ENCODE measurements at places on chromosomes 2 and 18.

DNA sequence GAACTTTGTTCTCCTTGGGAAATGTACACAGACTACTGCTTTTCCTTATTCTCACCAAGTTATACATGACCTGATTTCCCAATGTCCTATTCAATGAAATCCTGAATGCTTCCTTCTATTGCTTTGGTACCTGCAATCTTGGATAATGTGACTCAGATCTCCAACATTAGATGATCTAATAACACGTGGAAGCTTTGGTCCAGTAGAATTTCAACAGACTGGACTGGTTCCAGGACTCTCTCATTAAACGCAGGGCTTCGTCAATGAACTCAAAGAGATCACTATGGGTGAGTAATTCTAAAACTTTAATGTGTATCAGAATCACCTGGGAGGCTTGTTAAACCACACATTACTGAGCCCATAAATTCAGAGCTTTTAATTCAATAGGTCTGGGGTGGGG, 413.6 kb upstream of the KCNH7 start:
- DNase-seq: no peak

- DNase-seq: no peak
These were observed 13.8 kb downstream of the PDIA6 start for GRCh38 chr2:10798783-10799182.

DNA sequence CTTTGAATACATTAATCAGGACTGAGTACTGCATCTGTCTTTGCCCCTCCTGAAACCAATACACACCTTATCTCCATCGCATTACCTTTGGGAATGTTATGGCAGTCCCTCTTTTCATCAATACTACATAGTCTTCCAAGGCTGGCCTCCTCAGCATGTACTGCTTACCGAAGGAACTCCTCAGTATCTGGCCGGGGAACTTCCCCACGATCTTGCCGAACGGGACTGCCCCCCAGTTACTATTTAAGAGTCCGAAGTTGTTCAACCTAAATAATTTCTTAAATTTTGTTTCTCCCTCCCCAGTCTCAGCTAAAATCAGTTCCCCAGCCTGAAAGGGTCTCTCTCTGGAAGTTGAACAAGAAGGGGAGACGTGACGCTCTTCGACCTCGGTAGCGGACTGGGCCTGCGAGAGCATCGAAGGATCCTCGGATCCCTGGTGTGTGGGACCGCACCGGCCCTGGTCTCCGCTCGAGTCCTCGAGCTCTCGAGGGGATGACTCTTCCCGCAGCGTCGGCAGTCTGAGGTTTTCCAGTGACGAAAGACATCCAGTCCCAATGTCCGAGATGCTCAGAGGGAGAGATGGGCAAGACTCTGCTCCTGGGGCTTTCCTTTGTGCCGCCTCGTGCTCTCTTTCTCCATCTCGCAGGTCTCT, 489 bp downstream of the TRMT61B start:
- DNase-seq: no peak

- no peak for DNase-seq
These were observed 167.8 kb upstream of the VRK2 start for GRCh38 chr2:57878866-57879210.

GRCh38 chr18:48698707-48699106, 159.9 kb downstream of the CTIF start:
- no peak for DNase-seq

GRCh38 chr2:183267148-183267827, 143.0 kb downstream of the NUP35 start:
- no peak for DNase-seq

GRCh38 chr2:47534179-47534919, 131.4 kb downstream of the MSH2 start:
- peak; percentile 26 for DNase-seq

- DNase-seq: no peak
These were observed 47.3 kb upstream of the SALL3 start for GRCh38 chr18:78932281-78932680.

DNA sequence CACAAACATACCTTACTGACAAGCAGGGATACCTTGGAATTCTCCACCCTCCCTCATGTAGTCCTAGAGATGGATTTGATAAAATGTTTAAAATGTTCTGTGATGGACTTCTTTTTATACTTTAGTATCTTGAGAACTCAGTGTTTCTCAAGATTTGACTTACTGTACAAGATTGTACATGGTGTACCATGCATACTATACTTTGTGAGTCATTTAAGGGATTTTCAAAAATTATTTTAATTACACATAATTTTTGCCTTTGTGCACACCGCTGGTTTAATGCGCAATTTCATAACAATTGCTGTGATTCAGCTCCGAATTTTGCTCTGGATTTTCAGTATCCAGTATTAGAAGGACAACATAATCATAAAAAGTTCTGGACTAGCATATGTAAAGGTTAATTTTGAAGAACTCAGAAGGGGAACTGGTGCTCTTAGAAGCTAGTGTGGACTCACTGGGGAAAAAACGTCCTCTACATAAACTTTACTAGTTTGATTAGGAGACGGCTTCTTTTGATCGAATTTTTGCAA, 78.6 kb upstream of the ACSL3 start:
- DNase-seq: no peak

GRCh38 chr2:165924946-165925345, 28.6 kb downstream of the TTC21B start:
- DNase-seq: no peak

- no peak for DNase-seq
These were observed 25.9 kb downstream of the KCMF1 start for GRCh38 chr2:84996909-84997308.

GRCh38 chr2:222922019-222922800, 61.4 kb downstream of the ACSL3 start:
- no peak for DNase-seq

GRCh38 chr2:145563741-145564615, 1044.1 kb upstream of the ZEB2 start:
- DNase-seq: no peak

DNA sequence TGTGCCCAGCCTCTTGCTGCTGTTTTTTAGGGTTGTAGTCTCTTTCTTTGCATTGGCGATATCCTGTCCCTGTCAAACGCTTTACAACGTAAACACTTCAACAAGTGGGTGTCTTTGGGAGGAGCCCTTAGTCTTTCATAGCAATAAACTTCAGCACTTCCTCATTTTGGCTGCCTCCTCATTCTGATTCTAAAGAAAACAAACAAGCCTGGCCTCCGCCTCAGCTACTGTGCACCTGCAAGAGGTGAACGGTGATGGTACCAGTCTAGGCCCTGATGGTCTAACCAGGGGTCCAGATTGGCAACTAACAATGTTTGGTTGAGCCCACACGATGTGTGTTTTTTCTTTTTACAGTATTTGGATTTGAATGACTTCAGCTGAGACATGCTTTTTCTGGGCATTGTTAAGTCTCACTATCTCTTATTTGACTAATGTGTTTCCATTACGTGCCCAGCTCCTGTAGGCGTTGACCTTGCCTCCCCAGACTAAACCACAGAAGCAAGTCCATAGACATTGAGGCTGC, 53.2 kb upstream of the CUL3 start:
- DNase-seq: peak; percentile 47

- no peak for DNase-seq
These were observed 246.0 kb downstream of the PARD3B start for GRCh38 chr2:204791230-204791629.

- DNase-seq: no peak
These were observed 830.1 kb upstream of the TMEFF2 start for GRCh38 chr2:193024791-193025190.

DNA sequence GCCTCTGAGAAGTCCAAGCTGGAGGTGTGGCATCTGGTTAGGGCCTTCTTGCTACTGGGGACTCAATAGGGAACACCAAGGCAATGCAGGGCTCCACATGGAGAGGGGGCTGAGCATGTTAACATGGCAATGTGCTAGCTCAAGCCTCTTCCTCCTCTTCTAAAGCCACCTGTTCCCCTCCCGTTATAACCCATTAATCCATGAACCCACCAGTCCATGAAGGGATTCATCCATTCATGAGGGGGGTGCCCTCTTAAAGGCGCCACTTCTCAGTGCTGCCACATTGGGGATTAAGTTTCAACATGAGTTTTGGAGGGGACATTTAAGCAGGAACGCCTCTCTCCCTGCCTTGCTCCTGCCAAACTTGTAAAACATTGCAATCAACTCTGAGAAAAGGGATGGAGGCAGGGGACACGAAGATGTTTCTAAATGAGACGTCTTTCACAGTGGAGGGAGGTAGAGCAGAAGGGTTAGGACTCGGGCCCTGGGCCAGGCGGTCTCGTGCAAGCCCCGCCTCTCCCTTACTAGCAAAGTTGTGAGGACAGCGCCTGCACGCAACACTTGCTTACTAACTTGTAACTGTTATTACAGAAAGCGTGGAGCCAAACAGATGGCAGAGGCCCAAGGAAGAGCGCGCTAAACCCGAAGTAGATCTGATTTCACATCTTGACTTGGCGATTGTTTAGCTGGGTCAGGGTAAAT, 118.2 kb upstream of the ZNF516 start:
- no peak for DNase-seq

- peak; percentile 45 for DNase-seq
These were observed 915 bp downstream of the CUL3 start for GRCh38 chr2:224584111-224584784.

- no peak for DNase-seq
These were observed 740.7 kb downstream of the DPP10 start for GRCh38 chr2:115183144-115183543.

- no peak for DNase-seq
These were observed 72.0 kb downstream of the KCNG2 start for GRCh38 chr18:79869591-79870300.

- DNase-seq: no peak
These were observed 53.4 kb downstream of the SERPINB7 start for GRCh38 chr18:63828656-63829055.

GRCh38 chr18:74745633-74746403, 148.1 kb downstream of the ZNF407 start:
- DNase-seq: no peak

- DNase-seq: no peak
These were observed 330.9 kb downstream of the RIT2 start for GRCh38 chr18:42784632-42785031.

GRCh38 chr18:23584019-23584983, 2.0 kb downstream of the NPC1 start:
- no peak for DNase-seq

DNA sequence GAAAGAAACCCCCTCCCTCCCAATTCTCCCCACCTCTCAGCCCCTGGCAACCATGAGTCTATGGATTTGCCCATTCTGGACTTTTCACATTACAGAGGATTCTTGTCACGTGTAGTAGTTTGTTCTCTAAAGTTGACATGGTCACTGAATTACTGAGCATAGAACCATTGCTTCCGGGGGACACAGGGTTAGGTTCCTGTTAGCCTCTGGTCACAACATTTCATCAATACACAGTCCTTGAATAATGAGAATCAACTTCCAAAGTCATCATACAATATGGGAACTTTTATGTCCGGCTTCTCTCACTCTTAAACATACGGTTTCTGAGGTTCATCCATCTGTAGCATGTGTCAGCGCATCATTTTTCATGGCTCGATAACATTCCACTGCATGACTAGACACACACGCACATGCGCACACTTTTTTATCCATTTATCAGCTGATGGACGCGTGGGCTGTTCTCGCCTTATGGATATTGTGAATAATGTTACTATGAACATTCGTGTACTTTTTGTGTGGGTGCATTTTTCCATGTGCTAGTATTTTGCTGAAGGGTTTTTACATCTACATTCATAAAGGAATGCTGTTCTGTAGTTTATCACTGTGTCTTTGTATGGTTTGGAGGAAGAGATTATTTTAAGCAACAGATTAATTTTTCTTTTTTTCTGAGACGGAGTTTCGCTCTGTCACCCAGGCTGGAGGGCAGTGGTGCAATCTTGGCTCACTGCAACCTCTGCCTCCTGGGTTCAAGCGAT, 48.1 kb downstream of the PARD6G start:
- no peak for DNase-seq

DNA sequence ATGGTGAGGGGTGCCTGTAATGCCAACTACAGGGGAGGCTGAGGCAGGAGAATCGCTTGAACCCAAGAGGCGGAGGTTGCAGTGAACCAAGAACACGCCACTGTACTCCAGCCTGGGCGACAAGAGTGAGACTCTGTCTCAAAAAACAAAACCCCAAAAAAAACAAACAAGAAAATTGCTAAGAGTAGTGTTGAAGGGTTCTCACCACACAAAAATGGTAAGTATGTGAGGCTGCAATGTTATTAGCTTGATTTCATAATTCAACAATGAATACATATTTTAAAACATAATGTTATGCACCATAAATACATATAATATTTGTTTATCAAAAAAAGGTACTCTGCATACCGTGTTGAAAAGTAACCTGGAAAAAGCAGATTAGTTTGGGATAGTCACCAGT, 45.8 kb downstream of the PSMG2 start:
- no peak for DNase-seq

DNA sequence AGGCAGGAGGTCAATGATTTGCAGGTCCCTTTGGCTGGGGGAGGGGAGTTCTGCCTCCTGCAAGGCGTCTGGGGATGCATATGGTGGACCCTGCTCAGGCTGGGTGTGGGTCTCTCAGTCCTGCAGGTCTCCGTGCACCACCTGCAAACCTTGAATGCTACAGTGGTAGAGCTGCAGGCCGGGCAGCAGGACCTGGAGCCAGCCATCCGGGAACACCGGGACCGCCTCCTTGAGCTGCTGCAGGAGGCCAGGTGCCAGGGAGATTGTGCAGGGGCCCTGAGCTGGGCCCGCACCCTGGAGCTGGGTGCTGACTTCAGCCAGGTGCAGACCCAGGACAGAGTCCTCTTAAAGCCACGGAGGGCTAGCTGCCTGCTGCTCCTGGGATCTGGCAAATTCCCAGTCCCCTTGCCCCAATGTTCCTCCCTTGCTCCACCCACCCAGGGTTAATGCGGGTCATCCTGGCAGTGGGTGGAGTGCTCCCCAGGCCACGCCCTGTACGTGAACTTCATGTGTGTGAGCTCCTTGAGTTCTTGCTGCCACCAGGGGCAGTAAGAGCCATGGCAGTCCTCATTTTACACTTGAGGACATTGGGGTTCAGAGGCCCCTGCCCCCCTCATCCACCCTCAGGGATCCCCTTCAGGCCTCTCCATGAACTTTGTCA, 3.1 kb downstream of the PROM2 start:
- no peak for DNase-seq

GRCh38 chr2:9799011-9799596, 44.2 kb upstream of the TAF1B start:
- DNase-seq: peak; percentile 36

DNA sequence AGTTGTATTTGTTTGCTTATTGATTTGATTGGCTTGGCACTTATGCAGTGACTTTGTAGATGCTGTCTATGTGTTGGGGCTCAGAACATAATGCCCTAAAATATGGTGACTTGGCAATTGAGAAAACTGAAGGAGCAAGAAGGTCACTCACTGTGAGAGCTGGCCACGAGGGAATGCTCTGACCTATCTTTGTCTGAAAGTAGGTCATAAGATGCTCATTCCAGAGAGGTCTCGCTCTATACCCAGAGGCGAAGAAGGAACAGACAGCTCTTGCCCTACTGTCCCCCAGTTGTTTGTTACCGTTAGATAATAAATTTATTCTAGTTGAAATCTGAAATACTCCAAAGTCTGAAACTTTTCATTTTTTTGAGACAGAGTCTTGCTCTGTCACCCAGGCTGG, 158.5 kb downstream of the TGIF1 start:
- DNase-seq: no peak

GRCh38 chr18:7116792-7117389, 706 bp downstream of the LAMA1 start:
- no peak for DNase-seq
